G401 (cell line): ENCODE measurements at places on chromosomes 7 and 10.
A peak's percentile ranks its signal among the peaks of the same experiment; 100 is the strongest.

- no peak for DNase-seq
These were observed 223.1 kb upstream of the KLF14 start for GRCh38 chr7:130957137-130957513.

GRCh38 chr10:29395409-29395808, 106.5 kb downstream of the LYZL1 start:
- DNase-seq = no peak

DNA sequence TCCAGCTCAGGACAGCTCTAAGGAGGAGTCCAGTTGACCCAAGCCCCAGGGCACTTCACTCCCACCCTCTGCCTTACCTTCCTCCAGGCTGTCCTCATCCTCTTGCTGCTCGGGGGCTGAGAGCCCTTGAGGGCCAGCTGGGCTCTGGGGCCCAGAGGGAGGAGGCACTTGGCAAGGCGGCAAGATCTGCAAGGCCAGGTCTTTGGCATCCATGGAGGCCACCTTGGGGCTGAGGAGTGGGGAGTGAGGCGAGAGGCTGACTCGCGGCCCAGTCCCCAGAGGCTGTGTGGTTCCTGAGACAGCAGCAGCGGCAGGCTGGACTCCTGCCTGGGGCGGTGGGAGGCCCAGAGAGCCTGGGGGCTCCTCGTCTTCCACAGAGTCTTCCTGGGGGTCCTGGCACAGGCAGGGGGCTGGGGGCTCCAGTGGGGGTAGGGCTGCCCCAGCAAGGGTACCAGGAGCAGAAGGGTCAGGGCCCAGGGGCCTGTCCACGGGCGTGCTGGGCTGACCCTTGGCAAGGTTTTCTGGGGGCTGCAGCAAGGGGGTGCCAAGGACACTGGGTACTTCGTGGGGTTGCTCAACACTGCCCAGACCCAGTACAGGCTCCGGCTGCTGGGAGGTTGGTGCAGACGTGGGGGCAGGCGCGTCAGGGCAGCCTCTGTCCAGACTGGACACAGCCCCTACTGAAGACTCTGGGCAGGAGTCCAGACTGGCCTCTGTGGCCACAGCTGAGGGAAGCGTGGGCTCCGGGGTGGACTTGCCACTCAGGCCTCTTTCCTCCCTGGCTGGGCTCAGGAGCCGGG, 6.5 kb downstream of the NACAD start:
- DNase-seq = no peak

GRCh38 chr7:128167042-128167701, 73.9 kb upstream of the LEP start:
- peak; percentile 94 for DNase-seq

DNA sequence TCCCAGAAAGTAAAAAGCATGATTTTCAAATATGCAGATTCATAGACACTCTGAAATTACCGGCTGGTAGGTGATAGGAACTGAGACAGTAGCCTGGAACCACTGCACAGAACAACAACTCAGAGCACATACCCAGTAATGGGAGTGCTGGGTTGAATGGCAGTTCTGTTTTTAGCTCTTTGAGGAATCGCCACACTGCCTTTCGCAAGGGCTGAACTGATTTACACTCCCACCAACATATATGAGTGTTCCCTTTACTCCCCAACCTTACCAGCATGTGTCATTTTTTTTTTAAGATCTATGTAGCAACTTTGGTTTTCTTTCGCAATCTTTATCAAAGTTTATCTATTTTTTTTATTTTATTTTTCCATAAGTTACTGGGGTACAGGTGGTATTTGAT, 358.8 kb downstream of the CALN1 start:
- DNase-seq = no peak

DNA sequence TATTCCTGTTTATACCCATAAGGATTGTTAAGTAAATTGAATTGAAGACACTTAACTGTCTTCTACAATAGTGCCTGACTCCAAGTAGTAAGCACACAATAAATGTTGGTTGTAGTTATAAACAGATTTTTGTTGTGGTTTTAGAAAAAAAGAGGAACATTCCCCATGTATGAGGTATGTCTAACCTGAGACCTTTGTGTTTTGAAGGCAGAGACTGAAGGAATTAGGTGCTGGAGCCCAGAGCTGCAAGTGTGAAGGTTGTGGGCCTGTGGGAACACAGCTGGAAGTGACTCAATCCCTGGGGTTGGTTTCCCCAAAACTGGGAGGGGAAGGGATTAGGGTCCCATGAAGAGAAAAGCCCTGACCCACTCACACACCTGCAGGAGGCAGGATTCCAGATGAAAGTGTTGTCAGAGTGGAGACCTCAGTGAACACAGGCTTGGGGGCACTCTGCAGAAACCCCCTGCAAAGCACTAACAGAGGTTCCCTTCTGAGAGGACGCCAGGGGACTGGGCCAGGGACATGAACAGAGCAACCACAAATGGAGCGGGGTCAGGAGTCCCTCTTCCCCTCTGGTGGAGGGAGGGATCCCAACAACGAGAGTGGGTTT, 265.1 kb upstream of the KLF14 start:
- DNase-seq = no peak

- no peak for DNase-seq
These were observed 10.6 kb upstream of the GRB10 start for GRCh38 chr7:50793120-50793946.

GRCh38 chr10:26386781-26387180, 51.4 kb upstream of the APBB1IP start:
- DNase-seq = no peak

DNA sequence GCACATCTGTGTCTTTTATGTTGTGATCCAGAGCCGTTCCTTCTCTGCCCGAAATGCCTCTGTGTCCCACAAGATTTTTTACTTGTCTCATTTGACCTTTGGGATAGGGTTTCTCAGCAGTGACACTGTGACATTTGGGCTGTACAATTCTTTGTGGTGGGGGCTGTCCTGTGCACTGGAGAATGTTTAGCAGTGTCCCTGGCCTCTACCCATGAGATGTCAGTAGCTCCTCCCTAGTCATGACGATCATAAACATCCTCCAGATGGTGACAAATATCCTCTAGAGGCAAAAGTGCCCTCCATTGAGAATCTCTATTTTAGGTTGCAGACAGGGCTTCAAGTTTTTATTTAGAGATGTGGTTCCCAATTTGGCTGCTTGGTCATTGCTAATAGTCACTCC, 91.3 kb downstream of the PPP1R17 start:
- no peak for DNase-seq

GRCh38 chr10:663831-664251, 25.6 kb downstream of the DIP2C start:
- no peak for DNase-seq

DNA sequence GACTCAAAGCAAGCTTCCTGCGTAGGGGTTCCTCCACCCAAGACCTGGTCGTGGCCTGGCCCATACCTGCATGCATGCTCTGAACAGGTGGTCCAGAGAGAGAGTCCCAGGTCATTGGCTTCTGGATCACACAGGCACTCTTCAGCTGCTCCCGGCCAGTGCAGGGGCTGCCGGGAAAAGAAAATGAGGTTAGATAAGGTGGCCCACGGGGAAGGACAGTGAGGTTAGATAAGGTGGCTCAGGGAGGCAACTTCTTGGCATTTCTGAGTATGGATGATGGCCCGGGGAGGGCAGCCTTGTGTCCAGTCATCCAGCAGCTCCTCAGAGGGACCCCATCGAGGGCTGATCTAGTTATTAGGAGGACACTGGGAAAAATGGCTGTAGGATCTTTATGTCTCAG, 87.4 kb downstream of the FRMPD2 start:
- DNase-seq = no peak
